ENCODE measurements at places on chromosomes 1 and 21.

- DNase-seq, result no peak
These were observed 36.6 kb upstream of the ACTA1 start for GRCh38 chr1:229470406-229471043.

GRCh38 chr1:225408249-225408648, 19.6 kb downstream of the LBR start:
- no peak for DNase-seq

- no peak for DNase-seq
These were observed 18.4 kb downstream of the HHAT start for GRCh38 chr1:210347112-210347511.

- no peak for DNase-seq
These were observed 166.9 kb downstream of the TNFSF18 start for GRCh38 chr1:172883844-172884243.

GRCh38 chr1:80994934-80995333, 805.8 kb upstream of the ADGRL2 start:
- peak; percentile 8 for DNase-seq

DNA sequence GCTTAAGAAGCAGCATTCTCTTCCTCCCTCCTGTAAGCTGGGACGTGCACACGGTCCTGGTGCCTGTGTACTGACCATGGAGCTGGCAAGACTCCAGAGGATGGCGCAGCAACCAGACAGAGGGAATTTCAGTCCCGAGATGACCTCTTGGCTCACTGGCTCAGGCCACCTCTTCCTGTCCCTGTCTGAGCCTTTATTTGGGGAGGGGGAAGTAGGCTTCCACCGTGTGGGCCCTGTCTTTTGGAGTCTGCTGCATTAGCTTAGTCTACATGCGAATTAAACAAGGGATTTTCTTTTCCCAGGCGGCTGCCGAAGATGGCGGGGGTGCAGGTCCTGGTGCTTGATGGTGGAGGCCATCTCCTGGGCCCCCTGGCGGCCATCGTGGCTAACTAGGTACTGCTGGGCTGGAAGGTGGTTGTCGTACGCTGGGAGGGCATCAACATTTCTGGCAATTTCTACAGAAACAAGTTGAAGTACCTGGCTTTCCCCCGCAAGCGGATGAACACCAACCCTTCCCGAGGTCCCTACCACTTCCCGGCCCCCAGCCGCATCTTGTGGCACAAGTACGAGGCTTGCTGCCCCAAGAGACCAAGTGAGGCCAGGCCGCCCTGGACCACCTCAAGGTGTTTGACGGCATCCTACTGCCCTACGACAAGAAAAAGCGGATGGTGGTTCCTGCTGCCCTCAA, 10.2 kb downstream of the IL24 start:
- peak; percentile 63 for DNase-seq

- peak; percentile 28 for DNase-seq
These were observed 326.0 kb downstream of the BARHL2 start for GRCh38 chr1:90391126-90391525.

- no peak for DNase-seq
These were observed 68.9 kb upstream of the FAM78B start for GRCh38 chr1:166235728-166236127.

DNA sequence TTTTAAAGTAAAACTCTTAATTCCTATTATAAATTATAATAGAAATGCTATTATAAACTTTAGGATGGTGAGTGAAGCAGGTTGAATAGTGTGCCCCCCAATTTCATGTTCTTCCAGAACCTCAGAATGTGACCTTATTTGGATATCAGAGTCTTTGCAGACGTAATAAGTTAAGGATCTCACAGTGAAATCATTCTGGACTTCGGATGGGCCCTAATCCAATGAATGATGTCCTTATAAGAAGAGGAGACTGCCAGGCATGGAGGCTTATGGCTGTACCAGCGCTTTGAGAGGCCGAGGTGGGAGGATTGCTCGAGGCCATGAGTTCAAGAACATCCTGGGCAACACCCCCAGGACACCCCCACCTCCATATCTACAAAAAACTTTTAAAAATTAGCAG, 9.4 kb upstream of the MT1HL1 start:
- no peak for DNase-seq

- no peak for DNase-seq
These were observed 302.5 kb downstream of the PDE4B start for GRCh38 chr1:66095190-66095589.

DNA sequence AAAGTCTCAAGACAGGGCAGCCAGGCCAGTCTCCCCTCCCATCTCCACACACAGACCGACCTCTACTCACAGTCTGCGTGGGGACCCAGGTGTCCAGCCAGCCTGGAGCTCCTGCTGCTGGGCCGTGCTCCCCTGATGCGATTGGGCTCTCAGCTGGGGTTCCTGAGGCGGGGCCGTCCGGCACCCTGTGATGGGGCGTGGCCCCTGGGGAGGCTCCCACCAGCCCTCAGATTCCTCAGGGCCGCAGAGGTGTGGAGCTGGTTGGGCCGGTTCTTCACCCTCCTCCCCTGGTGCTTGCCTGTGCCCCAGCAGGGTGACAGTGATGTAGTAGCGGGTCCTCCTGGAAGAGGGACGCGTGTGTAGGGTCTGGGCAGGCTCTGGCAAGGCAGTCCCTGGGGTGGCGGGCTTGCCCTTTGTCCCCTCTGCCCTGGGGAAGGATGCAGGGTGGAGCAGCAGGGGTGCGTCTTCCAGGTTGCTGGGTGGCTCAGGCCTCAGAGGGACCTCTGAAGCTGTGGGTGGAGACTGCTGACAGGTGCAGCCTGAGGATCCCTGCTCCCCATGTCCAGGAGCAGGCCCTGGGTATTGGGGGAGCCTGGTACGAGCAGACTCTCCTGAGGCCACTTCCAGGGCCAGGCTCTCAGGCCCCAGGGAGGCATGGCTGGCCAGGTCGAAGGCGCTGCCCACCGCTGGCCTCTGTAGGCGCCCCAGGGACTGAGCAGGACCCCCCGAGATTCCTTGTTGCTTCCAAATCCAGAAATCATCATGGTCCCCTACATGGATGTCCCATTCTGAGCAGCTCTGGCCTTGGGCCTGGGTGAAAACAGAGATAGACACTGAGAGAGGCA, at the start of gene CRYBG2:
CRYBG2 (minus strand) TSS at position 155 of the 845 bp plus-strand sequence. CDS start 7,473 bp downstream, outside the sequence.
- no peak for DNase-seq

GRCh38 chr1:38476850-38477178, 382.8 kb downstream of the RRAGC start:
- DNase-seq, result no peak

DNA sequence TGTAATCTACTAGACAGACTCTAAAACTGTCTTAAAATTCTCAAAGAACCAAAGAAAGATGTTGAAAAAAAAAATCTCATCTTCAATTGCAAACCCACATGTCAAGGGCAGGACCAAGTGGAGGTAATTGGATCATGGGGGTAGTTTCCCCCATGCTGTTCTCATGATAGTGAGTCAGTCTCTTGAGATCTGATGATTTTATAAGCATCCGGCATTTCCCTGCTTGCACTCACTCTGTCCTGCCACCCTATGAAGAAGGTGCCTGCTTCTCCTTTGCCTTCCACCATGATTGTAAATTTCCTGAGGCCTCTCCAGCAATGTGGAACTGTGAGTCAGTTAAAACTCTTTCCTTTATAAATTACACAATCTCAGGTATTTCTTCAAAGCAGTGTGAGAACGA, 257.0 kb downstream of the HHIPL2 start:
- DNase-seq, result no peak

GRCh38 chr1:208090388-208091301, 153.5 kb downstream of the PLXNA2 start:
- no peak for DNase-seq

GRCh38 chr1:60950224-60951063, 131.9 kb upstream of the NFIA start:
- no peak for DNase-seq

DNA sequence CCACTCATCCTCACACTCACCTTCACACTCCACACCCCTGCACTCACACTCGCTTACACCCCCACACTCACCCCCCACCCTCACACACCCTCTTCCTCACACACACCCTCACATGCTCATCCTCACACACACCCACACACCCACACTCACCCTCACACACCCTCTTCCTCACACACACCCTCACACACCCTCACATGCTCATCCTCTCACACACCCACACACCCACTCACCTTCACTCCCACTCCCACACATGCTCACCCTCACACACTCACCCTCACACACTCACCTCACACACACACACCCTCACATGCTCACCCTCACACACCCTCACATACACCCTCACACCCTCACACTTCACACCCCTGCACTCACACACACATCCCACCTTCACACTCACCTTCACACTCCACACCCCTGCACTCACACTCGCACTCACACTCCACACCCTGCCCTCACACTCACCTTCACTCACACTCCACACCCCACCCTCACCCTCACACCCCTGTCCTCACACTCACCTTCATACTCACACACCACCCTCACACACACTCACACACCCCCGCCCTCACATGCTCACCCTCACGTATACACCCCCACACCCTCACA, 42.6 kb upstream of the EDN2 start:
- DNase-seq, result no peak

DNA sequence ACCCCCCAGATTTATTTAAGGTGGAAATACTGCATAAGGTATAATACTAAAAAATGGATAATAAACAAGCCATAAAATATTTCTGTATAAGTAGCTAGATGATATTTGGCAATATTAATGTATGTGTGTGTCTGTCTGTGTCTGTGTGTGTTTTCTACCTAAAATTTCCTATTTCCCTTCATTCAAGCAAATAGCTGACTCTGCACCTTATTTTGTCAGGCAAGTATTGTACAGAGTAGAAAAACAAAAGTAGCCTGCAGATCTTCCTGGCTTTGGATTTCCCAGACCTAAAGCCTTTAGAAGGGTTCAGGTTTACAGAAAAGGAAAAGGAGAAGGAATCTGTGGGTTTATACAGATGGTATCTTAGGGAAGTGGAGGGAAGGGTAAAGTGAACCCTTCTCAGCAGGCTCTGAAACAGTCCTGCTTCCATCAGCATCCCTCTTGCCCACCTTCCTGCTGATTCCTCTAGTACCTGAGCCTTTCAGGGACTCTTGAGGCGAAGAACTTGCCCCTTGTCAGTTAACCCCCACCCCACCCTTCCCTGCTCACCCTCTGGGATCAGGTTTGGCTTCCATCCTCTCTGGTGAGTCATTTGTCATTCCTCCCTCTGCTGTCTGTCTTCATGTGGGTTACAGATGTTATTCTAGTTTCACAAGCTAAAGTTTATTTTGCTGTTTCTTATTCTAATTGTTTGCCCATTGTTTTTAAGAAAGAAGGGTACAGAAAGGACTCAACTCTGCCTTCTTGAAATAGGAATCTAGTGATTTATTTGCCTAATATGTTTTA, 21.7 kb upstream of the RGS16 start:
- DNase-seq, result no peak

DNA sequence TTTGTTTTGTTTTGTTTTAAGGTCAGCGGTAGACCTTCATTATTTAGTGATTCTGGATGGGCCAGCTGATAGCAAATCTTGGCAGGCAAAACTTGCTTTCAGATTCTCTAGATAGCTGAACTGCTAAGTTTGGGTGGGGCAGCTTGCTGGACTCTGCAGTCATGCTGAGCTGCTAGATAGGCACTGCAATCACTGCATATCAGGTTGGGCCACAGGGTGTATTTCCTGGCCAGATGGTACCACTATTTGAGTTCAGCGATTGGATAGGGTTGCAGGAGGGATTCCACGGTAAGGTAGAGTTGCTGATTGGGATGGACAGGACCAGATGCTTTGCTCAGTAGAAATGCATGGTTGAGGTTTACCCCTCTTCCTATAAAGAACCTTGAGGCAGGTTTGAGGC, 579.3 kb upstream of the ADGRL4 start:
- DNase-seq, result no peak

DNA sequence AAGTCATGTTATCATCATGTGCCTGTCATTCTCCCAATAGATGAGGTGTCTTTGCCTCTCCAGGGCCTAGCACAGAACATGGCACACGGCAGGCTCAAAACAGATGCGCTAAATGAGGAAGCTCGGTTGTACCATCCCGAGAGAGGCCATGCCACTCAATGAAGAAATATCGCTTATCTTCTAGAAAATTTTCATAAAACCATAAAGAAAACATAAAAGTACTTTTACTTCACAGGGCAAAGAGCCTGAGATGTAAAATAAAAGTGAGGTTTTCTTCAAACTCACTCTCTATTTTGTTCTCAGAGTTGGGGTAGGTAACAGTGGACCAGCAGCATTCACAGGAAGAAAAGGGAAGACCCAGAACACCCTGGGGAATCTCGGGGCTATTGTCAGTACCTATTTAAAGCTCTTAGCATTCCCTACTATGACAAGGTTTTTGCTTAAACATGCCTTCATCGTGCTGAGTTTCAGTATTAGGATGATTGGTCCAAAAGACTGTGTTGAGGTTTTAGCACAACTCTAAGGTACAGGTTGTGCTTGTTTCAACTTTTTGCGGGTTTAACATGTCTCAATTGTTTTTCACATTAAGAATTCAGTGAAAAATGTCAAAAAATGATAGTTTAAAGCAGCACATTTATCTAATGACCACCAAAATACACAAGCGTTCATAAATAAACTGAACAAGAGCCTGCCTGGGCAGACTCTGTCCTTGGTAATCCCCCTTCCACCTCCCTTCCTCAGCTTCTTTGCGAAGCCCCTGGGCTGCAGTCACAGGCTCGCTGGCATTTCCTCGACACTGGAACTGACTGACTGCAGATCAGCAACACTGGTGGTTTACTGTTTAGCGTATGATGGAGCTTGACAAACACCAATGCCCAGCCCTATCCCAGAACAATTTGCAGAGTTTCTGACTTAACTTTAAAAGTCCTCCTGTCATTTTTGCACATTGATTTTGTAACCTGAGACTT, 55.6 kb downstream of the COQ8A start:
- peak; percentile 22 for DNase-seq

- no peak for DNase-seq
These were observed 2.9 kb upstream of the DIP2A start for GRCh38 chr21:46455575-46456385.

- DNase-seq, result no peak
These were observed 97.5 kb upstream of the TSPAN2 start for GRCh38 chr1:115186711-115187265.

DNA sequence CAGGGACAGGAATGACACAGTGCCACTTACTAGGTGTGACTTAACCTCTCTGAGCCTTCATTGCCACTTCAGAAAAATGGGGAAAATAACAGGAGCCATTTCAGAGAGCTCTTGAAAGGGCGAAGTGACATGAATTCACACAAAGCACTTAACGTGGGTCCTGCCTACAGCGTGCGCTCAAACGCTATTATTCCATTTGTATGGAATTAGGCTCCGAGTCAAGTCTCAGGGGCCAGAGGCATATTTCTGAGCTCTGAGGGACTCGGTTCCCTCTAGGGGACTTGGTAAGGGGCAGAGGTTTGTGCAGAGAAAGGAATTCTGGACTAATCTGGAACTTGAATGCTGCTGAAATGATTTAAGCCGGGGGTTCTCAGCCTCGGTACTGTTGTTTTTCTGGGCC, 14.1 kb downstream of the DRAXIN start:
- no peak for DNase-seq

DNA sequence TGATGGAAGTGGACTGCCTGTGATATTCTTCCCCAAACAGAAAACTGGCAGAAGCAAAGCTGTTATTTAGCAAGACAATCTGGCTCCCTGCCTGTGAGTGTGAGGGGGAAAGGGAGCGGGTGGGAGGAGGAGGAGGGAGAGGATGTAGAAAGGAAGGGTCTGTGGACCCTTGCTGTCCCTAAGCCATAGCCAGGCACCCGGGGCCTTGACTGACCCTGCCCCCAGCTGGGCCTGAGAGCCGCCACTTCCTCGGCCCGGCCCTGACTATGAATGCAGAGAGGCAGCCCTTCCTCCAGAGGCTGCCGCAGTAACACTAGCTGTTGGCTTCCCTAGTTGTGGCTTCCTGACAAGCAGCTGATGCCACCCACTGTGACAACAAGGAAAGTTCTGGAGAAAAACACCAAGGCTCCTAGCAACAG, 13.9 kb downstream of the PLA2G2F start:
- peak; percentile 48 for DNase-seq
